ENCODE measurements at places on chromosomes 2 and 18. TPM values are rescaled to one million over a fixed set of nuclear protein-coding genes. Genes with fewer than 3 reads are reported as not detected.

- DNase-seq = no peak
These were observed 932.9 kb downstream of the TDRD15 start for GRCh38 chr2:22056621-22057132.

GRCh38 chr2:136130511-136130910, 12.6 kb upstream of the CXCR4 start:
- no peak for DNase-seq

DNA sequence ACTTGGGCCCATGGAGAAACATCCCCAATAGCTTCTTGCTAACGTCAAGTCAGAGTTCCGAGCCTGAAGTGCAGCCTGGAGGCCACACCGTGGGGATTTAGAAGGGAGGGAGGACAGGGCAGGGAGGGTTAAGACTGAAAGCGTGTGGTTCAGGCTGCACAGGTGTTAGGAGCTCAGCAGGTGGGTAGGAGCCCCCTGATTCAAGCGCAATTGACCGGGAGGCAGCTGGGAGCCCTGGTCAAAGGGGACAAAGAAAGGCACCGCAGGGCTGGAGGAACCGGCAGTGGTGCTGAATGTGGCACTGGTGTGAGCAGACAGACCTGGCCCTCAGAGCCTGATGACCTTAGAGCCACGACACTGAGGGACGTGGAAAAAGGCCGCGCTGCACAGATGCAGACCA, 149.6 kb downstream of the TMEM18 start:
- no peak for DNase-seq

Gene ARHGAP25
- total RNA-seq = 49.5 TPM

- DNase-seq = no peak
These were observed 151.0 kb downstream of the TRIB2 start for GRCh38 chr2:12867631-12868287.

DNA sequence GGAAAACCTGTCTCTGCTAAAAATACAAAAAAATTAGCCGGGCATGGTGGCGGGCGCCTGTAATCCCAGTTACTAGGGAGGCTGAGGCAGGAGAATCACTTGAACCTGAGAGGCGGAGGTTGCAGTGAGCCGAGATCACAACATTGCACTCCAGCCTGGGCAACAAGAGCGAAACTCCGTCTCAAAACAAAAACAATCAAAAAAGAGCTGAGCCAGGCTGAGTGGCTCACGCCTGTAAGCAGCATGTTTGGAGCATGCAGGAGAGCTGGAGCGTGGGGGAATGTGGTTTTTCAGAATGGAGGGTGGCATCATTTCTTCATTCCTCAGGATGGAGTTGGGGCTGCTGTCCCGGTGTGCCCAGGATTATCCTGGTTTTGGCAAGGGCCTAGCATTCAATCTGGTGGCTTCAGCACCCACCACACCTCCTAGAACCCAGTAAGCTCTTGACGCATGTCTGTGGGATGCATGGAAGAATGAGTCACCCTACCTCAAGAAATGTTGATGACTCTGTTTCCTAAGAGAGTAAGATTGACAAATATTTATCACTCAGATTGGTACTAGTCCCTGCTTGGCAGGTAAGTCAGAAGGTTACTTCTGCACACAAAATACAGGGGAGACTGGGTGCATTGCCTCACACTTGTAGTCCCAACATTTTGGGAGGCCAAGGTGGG, 90.2 kb upstream of the ODC1 start:
- DNase-seq = no peak

DNA sequence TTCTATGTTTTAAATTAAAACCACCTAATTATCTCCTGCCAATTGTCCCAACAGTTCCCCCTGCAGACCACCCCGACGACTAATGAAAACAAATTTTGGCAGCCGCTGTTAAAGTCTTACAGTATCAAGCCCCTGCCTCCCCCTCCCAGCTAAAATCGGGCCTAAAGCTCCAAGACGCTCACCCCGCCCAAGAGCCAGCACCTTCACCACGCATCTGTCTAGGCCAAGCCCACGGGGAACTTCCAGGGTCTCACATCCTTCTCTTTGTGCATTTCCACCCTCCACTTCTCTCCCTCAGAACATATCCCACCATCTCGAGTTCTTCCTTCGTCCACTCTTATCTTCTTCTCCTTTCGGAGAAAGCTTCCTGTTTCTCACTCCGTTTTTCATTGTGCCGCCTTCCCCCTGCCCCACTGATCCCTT, 445 bp downstream of the PRPF40A start:
- DNase-seq = no peak

Gene FBXO36
- total RNA-seq = 1.7 TPM

- DNase-seq = no peak
These were observed 64.8 kb upstream of the GALNT5 start for GRCh38 chr2:157192445-157193423.

- DNase-seq = no peak
These were observed 23.0 kb upstream of the ADAM17 start for GRCh38 chr2:9578467-9579235.

DNA sequence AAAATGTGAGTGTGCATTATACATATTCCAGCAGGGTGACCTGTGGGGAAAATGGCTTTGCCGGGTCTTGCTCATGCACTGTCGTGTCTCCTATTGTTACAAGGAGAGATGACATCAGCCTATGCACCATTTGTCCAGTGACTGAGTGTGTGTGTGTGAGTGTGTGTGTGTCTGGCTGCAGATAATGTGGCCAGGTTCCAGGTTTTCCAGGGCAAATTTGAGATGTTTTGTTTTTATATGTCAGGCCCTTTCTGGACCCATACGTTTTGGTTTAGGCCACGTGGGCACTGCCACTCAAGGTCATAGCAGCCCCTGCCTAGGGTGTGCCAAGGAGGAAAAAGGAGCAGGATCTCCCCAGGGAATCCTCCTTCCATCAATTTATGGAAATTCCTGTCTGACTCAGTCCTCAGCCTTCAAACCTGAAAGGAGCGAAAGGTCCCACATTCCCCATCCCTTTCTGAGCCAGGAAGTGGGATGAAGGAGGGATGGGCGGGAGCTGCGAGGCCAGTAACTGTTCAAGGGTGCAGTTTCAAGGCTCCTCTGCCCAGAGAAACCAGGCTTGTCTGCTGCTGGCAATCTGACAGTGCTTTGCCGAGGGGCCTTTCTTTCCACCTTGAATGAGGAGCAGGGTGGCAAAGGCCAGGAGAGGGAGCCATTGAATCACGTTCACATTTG, 93.0 kb upstream of the SMAD2 start:
- peak; percentile 12 for DNase-seq

- DNase-seq = no peak
These were observed 190.5 kb upstream of the STON1 start for GRCh38 chr2:48339451-48339850.

- DNase-seq = peak; percentile 84
These were observed at the start of gene LBH for GRCh38 chr2:30231212-30231995. LBH (plus strand) TSS chr2:30231534; CDS start chr2:30231739, 205 bp downstream.

Gene GREB1L
- not detected for total RNA-seq

DNA sequence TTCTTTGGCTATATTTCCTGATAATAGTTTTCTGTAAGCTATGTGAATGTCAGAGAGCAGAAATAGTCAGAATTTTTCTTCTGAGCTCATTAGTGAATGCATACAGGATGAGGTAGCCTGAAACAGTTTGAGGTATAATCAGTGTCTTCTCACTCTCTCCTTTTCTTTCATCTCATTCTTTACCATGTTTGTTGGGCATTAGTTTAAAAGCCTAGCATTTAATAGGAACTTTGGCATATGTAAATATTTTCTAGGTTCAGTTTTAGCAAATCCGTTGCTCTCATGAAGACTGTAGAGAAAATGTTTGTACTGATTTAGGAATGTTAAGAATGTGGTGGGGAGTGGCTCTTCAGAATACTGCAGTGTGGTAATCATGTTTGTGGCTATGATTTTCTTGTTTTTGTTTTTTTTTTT, 119.4 kb downstream of the PARD3B start:
- no peak for DNase-seq

DNA sequence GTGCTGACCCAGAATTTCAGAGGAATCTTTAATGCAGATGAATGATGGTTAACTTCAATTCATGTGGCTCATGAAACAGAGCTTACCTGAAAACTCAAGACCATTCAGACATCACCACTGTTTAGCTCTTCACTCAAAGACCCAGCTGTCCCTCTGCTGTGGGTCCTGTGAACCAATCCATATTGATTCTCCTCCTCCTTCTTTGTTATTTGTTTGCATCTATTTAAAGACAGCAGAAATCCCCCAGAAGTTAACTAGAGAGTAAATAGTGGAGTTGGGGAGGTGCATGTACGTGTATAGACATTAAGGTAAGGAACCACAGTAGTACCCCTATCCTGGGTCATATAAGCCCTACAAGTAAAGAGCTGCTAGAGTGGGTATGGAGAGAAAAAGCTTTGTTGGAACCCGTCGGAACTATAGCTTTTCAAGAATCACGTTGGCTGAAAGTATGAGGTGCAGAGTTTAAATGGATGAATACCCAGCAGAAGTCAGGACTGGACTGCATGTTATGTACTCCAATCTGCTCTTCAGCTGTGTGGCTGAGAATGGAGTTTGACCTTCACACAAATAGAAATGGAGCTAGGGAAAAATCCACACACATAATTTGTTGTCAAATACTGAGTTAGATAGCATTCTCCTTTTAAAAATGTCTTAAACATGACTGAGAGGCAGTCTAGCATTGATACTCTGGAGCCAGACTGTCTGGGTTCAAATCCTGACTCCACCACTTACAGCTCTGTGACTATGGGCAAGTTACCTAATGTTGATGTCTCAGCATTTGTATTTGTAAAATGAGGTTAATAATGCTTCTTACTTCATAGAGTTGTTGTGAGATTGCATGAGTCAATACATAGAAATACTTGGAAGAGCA, 81.7 kb upstream of the HK2 start:
- no peak for DNase-seq

Gene PRKAG3
- total RNA-seq = not detected

Gene THSD7B
- total RNA-seq = 0.49 TPM

DNA sequence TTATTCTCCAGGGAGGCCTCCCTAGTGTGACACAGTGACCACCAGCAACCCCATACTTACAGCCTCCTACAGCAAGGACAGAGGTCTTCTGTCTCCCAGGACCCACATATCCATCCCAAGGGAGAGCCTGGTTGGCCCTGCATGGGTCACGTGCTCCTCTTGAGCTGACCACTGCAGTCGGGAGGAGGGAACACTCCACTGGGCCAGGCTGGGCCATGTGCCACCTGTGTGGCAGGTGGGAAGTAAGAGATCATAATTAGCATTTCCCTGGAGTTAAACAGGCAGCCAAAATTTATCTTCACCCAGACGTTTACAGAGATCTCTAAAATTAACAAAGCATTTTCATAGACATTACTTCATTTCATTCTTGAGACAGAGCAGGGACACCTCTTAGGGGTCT, 33.4 kb upstream of the MLPH start:
- DNase-seq = no peak

Measured in activated T-cell treated with anti-CD3 and anti-CD28 coated beads, Interleukin-2, amount 50 U/mL, for 72 hours (primary cell).